Tibial nerve (tissue), 4 donors: ENCODE measurements at places on chromosomes 6 and 20. TPM values are rescaled to one million over a fixed set of nuclear protein-coding genes. Genes with fewer than 3 reads are reported as not detected.

Gene SLC2A10
- total RNA-seq = 31.5 TPM

Gene TFAP2A
- total RNA-seq = 1.2 TPM

Gene ELOVL4
- 1.7 TPM for total RNA-seq

Gene PTK6
- 0.90 TPM for total RNA-seq

Gene LRFN2
- not detected for total RNA-seq

Gene PPP1R3G
- total RNA-seq = 2.1 TPM

Gene RIPOR3
- 34.1 TPM for total RNA-seq

Gene BPHL
- total RNA-seq = 13.0 TPM

Gene ANKRD66
- not detected for total RNA-seq

Gene PRPH2
- total RNA-seq = 1.2 TPM

Gene SNRPB2
- total RNA-seq = 30.1 TPM

GRCh38 chr6:33320315-33321181 is 3.0 kb upstream of the ZBTB22 start:
- peaks cover 68% of the 10 kb centered on the region for H3K4me1 ChIP-seq
- H3K27ac ChIP-seq = peak overlapping the region; percentile 95
- H3K4me3 ChIP-seq = no peak overlapping the region
- no peaks in the 10 kb centered on the region for H3K36me3 ChIP-seq
- no peaks in the 10 kb centered on the region for H3K27me3 ChIP-seq

GRCh38 chr6:123655521-123656306 is 19.0 kb upstream of the TRDN start:
- no peaks in the 10 kb centered on the region for H3K36me3 ChIP-seq
- peak overlapping the region; percentile 6 for H3K4me3 ChIP-seq
- DNase-seq = no peak
- peaks cover 4% of the 10 kb centered on the region for H3K4me1 ChIP-seq
- no peaks in the 10 kb centered on the region for H3K27me3 ChIP-seq
- peak overlapping the region; percentile 35 for H3K27ac ChIP-seq

DNA sequence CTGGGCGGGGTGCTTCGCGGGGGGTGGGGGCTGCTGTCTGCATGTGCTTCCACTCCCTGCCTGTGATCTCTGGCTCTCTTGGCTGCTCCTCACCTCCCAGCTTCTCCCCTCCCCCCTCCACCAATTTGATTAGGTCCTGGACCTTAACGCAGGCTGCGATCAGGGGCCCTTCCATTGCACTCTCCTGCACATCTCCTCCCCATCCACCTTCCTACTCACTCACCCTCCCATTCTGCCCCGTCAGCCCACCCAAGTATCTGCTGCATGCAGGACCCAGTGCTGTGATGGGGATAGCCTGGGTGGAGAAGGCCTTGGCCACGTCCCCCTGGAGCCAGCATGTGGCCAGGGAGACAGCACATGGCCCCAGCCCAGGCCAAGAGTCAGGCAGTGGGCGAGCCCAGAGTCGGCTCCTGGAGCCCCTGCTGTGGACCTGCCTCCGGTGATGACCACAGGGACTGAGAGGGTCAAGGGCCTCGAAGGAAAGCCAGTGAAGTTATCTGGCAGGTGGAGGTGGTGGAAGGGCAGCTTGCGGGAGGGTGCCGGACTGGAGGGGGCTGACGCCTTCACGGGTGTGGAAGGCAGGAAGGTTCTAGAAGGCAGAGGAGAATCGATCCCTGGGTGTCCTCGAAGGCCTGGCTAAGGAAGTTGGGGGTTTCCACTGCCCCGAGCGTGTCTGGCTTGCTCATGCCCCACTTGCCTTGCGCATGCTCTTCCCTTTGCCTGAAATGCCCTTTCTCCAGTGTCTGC is 40.7 kb downstream of the SRC start:
- peaks cover 3% of the 10 kb centered on the region for H3K4me1 ChIP-seq
- H3K27me3 ChIP-seq = no peaks in the 10 kb centered on the region
- DNase-seq = no peak
- no peak overlapping the region for H3K4me3 ChIP-seq

GRCh38 chr20:36773107-36773596 is 411 bp downstream of the DSN1 start:
- H3K27ac ChIP-seq = peak overlapping the region; percentile 89
- DNase-seq = no peak
- no peaks in the 10 kb centered on the region for H3K27me3 ChIP-seq
- no peaks in the 10 kb centered on the region for H3K36me3 ChIP-seq
- peak overlapping the region; percentile 66 for H3K4me3 ChIP-seq

GRCh38 chr6:37565267-37566110 is 65.8 kb upstream of the CCDC167 start:
- DNase-seq = no peak
- no peaks in the 10 kb centered on the region for H3K27me3 ChIP-seq
- peaks cover 8% of the 10 kb centered on the region for H3K4me1 ChIP-seq
- H3K4me3 ChIP-seq = no peak overlapping the region
- H3K27ac ChIP-seq = no peak overlapping the region

GRCh38 chr6:149137594-149137993 is 179.9 kb upstream of the TAB2 start:
- H3K27ac ChIP-seq = no peak overlapping the region
- DNase-seq = no peak
- H3K27me3 ChIP-seq = no peaks in the 10 kb centered on the region

DNA sequence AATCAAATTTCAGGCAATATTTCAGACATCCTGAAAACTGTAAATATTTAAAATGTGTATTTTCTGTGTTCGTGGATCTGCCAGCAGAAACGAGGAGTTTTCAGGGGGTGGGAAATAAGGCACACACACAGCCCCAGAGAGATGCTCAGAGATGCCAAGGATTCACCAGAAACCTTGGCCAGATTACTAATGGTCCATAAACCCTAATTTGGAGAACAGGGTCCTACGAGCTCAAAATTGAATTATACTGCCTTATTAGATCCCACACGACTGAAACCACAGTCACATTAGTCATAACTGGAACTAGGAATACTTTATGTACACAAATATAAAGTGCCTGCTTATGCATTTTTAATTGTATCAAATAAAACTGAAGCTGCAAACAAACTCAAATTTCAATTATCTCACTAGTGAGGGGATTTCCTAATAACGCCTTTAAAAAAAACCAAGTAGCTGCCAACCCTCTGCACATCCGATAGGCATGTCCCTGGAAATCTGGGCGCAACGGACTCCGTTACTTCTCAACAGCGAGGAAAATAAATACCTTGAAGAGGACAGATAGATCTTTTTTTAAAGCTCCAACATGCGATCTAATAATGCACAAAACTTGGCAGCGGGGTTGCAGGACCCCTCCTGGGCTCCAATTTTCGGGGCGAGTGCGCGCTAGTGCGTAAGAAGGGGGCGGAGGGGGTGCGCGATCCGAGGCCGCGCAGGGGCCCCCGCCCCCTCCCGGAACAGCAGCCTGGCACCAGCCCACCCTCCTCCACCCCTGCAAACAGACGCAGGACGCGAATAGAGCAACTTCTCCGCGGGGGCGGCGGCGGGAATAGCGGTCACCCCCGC is 897 bp downstream of the CHD6 start:
- DNase-seq = no peak
- H3K4me1 ChIP-seq = peaks cover 4% of the 10 kb centered on the region
- peak overlapping the region; percentile 65 for H3K4me3 ChIP-seq
- H3K27me3 ChIP-seq = no peaks in the 10 kb centered on the region
- H3K36me3 ChIP-seq = no peaks in the 10 kb centered on the region
- H3K27ac ChIP-seq = peak overlapping the region; percentile 86

DNA sequence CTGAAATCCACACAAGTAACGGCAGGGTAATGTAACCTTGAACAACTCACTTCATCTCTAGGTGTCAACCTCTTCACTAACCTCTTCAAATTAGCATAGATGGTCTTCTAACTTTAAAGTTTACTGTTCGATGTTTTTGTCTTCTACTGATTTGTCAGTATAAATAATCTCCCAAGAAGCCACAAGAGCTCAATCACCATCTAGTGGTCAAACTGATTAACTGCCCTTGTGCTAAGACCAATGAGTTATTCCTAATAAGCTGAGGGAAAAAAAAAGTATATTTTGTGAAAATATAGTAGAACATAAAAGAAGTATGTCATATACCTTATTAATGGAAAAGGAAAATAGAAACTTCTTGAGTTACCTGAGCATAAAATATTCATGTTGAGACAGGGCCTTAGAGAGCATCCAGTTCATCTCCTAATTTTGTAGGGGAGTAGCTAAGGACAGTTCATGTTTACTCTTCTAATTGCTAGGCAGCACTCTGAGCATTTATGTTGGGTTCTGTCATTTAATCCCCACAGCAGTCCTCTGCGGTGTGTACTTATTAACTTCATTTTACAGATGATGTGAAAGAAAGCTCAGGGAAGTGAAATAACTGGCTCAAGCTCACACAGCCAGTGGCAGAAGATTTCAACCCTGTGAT is 317.1 kb downstream of the ESR1 start:
- H3K27ac ChIP-seq = no peak overlapping the region
- no peak for DNase-seq
- H3K36me3 ChIP-seq = no peaks in the 10 kb centered on the region
- no peak overlapping the region for H3K4me3 ChIP-seq

DNA sequence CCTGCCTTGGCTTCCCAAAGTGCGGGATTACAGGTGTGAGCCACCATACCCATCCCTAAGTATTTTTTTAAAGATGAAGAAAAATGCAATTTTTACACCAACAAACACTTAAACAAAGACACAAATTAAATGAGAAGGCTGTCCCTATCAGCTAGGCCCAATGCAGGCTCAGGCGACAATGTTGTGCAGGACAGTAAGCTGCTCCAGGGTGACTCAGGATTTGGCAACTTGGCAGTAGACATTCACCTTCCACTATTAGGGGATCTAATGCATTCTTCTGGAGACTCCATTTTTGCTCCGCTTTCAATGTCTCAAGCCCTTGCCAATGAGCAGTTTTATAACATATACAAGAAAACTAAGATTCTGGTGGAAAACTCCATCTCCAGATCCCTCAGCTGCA is 19.7 kb downstream of the NDRG3 start:
- H3K27me3 ChIP-seq = no peaks in the 10 kb centered on the region
- H3K27ac ChIP-seq = no peak overlapping the region
- no peaks in the 10 kb centered on the region for H3K36me3 ChIP-seq
- no peak overlapping the region for H3K4me3 ChIP-seq
- DNase-seq = no peak

- H3K27ac ChIP-seq = no peak overlapping the region
- H3K4me3 ChIP-seq = no peak overlapping the region
- no peak for DNase-seq
- no peaks in the 10 kb centered on the region for H3K4me1 ChIP-seq
Observed at GRCh38 chr20:19952392-19952791, 64.8 kb upstream of the NAA20 start.

DNA sequence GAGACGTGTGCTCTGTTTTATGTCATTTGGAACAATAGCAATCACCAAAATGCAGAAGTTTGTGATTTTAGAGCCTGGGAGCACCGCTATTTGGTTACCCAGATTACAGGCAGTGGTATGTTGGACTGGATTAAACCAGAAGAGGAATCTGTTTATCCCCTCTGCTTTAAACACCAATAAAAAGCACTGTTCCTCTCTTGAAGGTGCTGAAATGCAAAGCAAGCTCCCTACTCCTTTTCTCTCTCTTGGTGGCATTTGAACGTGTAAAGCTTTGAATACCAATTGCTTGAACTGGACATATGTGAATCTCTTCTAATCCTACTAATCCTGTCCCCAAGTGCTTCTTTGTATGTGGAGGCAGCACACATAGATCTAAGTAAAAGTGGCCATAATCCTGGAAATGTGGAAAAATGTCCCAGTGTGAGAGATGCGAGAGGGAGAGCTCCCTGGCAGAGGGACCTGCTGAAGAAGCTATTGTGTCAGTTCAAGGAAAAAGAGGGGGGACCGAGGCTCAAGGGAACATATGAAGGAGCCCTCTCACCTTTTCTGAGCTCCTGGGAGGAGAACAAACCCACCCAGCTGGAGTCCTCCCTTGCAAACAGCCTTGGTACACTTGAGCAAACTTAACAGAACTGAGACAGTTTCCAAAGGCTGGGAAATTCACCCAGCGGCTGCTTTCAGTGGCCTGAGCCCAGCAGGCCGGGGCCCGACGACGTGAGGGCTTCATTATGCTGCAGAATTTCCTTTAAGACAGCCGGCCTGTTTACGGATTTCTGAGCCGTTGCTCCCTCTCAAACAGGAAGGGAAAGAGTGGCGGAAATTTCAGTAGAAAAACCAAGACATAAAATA is 18.8 kb upstream of the OLIG3 start:
- H3K4me1 ChIP-seq = no peaks in the 10 kb centered on the region
- H3K27me3 ChIP-seq = peaks cover 68% of the 10 kb centered on the region
- H3K27ac ChIP-seq = no peak overlapping the region
- H3K36me3 ChIP-seq = no peaks in the 10 kb centered on the region
- no peak for DNase-seq

GRCh38 chr20:61986762-61987321 is 78.8 kb downstream of the TAF4 start:
- no peaks in the 10 kb centered on the region for H3K27me3 ChIP-seq
- no peaks in the 10 kb centered on the region for H3K4me1 ChIP-seq
- H3K36me3 ChIP-seq = peaks cover 85% of the 10 kb centered on the region

DNA sequence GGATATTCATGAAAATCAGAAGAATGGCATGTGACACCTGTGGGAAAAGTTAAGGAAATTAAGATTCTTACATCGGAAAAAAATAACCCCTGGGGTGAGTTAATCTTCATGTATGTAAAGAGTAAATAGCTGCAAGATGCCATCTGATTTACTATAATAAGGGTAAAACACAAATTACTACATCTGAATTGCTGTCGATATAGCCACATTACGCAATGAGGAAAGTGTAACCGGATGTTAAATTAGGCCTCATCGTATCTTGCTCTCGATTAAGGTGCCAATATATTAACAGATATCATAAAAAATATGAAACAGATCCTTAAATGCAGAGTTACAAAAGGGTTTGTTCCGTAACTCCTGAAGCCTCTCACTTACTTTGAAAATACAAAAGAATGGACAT is 87.4 kb upstream of the ID4 start:
- no peak for DNase-seq
- H3K4me3 ChIP-seq = no peak overlapping the region
- no peaks in the 10 kb centered on the region for H3K27me3 ChIP-seq
- H3K4me1 ChIP-seq = no peaks in the 10 kb centered on the region
- no peaks in the 10 kb centered on the region for H3K36me3 ChIP-seq
- no peak overlapping the region for H3K27ac ChIP-seq

DNA sequence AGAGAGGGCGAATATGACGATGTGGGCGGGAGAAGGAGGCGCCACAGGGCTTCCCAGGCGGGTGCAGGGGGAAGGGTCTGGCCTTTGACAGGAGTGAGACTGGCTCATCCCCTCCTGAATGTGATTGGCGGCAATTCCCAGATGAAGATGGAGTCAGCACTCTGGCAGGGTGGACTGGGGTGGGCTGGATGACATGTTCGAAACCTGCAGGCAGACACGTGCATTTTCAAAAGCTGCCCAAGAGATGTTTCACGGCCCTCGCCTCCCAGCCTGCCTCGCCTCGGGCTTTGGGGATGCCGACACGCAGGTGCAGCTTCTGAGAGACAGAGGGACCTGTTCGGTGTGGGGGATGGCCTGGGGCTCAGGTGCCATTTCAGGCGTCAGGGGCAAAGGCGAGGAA is 66.8 kb upstream of the AFDN start:
- DNase-seq = no peak
- no peaks in the 10 kb centered on the region for H3K27me3 ChIP-seq
- H3K4me3 ChIP-seq = no peak overlapping the region
- peaks cover 8% of the 10 kb centered on the region for H3K4me1 ChIP-seq

- H3K4me1 ChIP-seq = no peaks in the 10 kb centered on the region
- H3K36me3 ChIP-seq = peaks cover under 1% of the 10 kb centered on the region
- peak overlapping the region; percentile 36 for H3K27ac ChIP-seq
- H3K4me3 ChIP-seq = no peak overlapping the region
- H3K27me3 ChIP-seq = no peaks in the 10 kb centered on the region
Observed at GRCh38 chr6:152232501-152233151, 404.5 kb downstream of the SYNE1 start.
